ENCODE measurements at places on chromosomes 1 and 21.

- peak; percentile 64 for DNase-seq
These were observed 8.2 kb upstream of the S100A10 start for GRCh38 chr1:152001631-152002584.

DNA sequence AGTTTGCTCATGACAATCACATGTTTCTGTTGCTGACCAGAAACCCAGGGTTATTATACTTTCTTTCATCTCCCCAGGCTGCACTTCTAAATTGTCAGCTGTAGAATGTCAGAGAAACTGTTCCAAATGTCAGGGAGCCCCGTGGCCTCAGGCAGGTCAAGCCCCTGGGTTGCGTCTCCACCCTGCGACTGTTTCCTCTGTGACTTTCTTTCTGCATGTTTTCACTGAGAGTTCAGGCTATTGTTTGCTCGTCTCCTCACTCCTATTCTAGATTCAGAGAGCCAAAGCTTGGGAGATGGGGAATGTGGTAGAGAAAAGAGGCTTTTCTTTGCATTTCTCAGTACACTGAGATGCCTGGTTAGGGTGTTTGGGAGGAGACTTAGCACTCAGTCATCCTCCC lies 97.4 kb downstream of the CENPF start:
- DNase-seq = no peak

GRCh38 chr1:236016083-236016482 lies 48.8 kb downstream of the NID1 start:
- DNase-seq = no peak

DNA sequence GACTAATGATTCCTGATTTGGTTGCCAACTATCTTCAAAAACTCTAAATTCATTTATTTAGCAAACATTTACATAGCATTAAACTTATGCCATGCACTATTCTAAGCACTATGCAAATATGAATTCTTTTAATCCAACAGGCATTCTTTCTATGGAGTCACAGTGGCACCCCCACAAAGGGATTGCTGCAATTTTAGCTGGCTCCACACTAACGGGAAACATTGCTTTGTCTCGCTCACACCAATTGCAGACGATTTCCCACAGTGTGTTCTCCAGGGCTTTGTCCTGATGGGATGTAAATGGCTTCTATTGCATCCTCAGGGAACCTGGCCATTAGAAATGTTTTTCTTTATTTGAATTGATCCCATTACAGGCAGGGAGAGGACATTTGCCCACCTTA lies 259.1 kb downstream of the BARHL2 start:
- no peak for DNase-seq

DNA sequence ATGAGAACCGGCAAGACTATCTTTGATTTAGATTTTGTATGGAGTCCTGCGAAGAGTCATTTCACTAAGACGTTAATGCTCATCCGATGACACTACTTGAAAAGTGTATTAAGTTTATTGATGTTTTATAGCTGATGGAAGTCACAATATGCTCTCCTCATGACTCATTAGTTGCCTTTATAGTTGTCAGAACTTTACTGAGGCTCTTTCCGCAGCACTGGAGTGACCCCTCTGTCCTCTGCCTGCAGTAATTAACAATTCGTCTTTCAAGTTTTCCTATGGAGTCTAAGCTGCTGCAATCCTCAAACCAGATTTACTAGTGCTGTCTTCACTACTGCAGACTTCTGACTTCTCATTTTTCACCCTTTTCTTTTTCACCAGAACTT lies 853 bp downstream of the USP16 start:
- no peak for DNase-seq

DNA sequence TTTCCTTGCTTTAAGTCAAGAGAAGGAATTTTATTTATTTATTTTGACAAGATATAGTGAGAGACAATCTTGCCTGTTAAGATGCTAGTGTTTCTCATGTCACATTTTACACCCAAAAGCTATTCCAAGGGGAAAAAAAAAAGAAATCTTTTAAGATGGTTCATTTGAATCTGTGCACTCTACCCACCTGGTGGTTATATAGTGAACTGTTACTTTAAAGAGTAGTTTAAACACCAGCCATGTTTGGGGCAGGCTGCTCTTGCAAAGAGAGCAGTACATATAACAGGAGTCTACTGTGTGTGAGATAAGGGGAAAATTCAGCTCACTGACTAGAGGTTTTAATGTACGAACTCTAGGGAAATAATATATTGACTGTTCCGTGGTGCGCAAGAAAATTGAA lies 3.3 kb upstream of the ELAVL4 start:
- no peak for DNase-seq

DNA sequence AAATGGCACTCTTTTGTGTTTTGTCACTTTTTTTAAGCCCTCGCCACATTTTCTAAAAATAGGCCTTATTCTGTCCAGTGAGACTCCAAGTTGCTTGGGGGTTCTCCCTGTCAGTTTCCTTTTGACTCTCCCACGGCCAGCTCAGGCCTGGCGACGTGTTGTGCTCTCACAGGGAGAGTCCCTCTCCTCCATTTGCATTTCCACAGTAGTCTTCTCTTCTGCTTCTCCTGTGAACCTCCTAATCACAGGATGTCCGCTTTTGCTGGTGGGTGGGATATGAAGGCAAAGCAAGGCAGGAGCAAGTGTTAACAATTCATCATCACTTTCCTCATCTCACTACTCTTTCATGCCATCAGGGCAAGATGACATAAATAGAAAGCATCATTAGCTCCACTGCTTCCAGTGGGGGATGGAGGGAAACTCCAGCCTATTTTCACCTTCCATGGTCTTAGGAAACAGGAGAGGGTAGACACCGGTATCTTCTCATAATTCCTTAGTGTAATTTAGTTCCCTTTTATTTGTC lies 99.8 kb downstream of the INTS7 start:
- DNase-seq = peak; percentile 53

DNA sequence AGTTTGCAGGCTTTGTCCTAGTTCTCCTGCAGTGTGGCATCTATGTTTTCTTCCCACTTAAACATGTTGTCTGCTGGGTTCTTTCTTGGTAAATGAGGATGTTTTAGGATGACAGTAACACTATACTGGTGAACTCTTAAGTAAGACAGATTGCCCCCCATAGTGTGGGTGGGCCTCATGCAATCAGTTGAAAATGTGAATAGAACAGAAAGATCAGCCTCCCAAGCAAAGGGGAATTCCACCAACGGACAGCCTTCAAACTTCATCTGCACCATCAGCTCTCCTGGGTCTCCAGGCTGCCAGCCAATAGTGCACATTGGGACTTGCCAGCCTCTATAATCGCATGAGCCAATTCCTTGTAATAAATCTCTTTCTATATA lies 10.7 kb upstream of the TARBP1 start:
- no peak for DNase-seq

DNA sequence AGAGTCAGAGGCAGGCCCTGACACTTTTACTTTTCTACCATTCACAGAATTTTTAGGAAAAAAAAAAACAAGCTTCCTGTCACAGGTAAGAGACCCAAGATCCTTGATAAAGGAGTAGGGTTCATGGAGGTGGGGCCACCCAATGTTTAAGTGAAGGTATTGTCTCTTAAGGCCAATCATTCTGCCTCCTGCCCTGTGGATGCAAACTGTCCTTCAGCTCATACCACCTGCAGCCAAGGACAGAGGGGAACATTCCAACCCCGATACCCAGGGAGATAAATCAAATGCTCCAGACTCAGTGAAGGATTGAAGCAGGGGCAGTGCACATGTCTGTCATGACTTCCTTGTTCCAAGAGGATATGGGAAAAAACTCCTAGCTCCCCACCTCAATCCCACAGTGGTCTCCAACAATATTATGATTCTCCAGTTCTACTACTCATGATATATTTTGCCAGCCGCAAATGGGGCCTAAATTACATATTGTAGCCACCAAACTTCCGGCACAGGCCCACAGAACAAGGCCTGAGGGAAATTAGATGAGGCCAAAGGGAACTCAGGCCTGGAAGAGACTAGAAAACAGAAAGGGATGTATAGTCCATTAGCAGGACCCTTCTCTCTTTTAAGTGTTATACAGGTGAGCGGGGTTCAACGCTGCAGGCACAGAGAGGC lies 59.5 kb downstream of the TRABD2B start:
- DNase-seq = no peak

GRCh38 chr1:169089776-169090175 lies 16.7 kb upstream of the ATP1B1 start:
- DNase-seq = no peak

DNA sequence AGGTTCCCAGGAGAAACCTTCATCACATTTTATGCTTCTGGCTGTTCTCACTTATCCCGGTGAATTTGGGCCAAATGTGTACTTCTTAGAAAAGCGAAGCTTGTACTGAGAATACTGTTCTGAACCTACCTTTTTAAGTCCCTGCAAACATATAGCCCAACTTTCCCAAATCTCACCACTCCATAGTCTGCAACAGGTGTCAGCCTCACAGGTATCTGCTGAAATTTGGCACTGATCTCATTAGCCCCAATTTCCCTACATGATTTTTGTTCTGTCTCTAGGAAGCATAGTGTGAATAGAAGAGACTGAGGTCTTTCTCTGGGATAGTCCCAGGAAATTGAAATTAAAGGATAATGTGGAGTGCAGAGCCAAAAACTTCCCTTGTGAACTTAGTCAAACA lies 11.5 kb downstream of the RIT1 start:
- no peak for DNase-seq

DNA sequence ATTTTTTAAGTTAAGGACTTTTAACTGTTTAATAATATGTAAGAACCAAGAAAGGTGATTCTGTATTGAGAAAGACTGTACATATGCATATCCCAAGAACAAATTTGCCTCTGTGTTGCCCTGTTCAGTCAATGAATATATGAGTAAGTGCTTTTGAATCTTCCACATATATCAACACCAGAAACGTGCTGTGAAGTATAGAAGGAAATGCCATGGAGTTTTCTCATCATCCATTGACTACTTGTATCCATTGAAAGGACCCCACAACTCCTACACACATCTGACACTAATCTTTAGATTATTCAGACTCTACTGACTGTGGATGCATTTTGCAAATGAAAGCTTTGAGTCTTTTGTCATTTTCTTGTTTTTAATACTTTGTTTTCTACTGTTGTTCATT lies 366.9 kb downstream of the S1PR1 start:
- DNase-seq = no peak

DNA sequence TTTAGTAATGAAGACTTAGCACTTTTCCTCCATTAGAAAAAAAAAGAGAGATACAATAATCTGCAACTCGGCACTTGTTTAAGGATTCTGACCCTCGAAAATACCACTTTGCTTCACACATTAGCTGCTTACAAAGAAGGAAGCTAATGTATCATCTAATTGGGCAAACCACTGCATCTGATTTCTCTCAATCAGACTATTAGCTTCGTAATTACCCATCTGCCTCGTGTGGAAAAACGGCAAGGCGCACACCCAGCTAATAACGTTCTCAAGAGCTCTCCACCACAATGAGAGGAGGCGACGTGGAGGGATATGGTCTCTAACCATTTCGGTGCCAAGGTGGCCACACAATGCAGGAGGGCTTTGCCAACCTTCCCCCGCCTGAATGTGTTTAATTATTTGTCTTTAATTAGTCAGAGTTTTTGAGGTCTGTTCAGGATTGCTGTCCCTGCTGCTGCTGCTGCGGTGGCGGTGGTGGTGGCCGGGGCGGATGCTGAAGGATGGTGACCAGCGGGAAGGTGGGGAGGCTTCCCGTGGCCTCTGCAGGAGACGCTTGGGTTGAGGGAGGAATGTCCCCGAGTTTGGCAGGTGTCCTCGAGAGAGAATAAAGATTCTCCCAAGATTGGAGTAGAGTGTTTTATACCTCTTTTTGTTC lies 374.5 kb downstream of the RPS6KC1 start:
- DNase-seq = no peak

DNA sequence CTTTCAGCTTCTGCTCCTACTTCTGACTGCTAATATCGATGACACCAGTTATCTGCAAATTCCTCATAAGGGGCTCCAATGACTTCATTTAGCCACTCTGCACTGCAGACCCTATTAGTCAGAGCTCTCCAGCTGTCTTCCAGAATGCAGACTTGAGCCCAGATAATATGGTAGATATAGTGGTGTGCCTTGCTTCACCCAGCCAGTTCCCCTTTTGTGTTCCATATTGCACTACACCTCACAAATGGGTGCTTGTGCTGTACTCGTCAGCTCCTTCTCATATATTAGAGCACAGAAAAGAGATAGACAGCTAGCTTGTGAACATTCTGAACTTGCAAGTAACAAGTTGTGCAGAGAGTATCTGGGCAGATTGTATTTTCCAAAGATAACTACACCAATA lies 23.7 kb upstream of the COG2 start:
- no peak for DNase-seq

DNA sequence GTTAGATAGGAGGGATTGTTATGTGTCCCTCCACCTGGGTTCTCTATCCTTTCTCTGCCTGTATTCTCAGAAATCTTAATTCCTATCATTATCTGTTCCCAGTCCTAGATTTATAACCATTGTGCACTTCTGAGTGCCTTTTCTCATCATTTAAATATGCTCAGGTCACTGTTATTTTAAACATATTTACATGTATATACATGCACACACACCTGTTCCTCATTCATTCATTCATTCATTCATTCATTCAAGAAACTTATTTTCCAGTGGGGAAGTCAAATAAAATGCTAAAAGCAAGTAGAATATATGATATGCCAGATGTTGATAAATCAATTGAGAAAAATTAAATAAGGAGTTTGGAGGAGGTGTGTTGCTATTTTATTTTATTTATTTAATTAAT lies 110.3 kb downstream of the NEK7 start:
- no peak for DNase-seq

GRCh38 chr1:223714849-223715603 lies 2.7 kb downstream of the CAPN2 start:
- DNase-seq = no peak

GRCh38 chr1:185907246-185907645 lies 173.1 kb downstream of the HMCN1 start:
- no peak for DNase-seq

DNA sequence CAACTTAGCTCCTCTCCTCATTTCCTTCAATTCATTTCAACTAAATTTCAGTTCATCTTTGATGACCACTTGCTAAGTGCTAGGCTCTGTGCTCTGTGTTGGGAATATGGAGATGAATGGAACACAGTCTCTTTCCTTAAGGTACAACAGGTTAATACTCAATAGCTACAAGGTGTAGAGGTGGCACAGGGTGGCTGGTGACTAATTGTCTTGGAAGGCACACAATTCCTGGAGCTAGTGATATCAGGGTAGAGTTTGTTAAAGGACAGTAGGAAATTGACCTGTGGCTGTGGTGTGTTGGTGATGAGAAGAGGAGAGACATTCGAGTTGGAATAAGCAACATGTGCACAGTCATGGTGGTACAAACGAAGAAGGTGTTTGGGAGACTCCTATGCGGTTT lies 124.9 kb downstream of the RUNX1 start:
- no peak for DNase-seq

- DNase-seq = no peak
These were observed 5.6 kb downstream of the ABCA4 start for GRCh38 chr1:94115254-94115899.
